ENCODE measurements at places on chromosomes 1 and 21.

DNA sequence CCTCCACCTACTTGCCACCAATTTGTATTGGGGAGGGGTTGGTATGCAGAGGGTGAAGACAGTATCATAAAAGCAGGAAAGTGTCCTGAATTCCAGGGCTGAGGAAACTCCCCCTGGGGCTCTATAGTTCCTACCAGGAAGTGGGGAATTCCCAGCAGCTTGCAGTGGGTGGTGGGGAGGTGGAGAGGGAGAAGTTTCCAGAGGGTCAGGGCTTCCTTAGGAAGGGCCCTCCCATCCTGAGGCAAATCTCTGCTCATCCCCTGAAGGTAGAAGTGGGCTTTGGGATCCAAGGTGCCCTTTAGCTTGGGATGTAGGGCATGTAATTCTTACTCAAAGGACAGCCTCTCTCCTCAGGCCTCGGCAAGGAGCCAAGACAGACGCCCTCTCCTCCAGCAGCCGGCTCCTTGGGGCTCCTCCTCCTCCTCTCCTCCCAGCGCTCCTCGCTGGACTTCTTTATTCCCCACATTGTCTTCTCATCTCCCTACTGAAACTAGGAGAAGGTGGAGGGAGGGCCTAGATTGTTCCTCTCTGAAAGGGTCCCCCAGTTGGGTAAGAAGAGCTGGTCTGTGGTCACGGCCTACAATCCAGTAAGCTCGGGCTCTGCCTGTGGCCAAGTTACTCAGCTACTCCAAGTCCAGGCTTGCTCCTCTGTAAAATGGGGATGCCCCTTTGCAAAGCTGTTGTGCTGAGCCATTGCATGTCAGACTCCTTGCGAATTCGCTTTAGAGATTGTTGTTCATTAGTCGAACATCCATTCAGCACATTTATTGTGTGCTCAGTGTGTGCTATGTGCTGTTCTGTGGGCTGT lies 17.9 kb upstream of the CSF1 start:
- peak; percentile 47 for DNase-seq

- DNase-seq, result no peak
These were observed 52.5 kb upstream of the CAMK1G start for GRCh38 chr1:209531006-209531405.

- DNase-seq, result peak; percentile 47
These were observed 771 bp downstream of the ABCD3 start for GRCh38 chr1:94418664-94419655.

- no peak for DNase-seq
These were observed 99.1 kb upstream of the RAB3GAP2 start for GRCh38 chr1:220371324-220371723.

DNA sequence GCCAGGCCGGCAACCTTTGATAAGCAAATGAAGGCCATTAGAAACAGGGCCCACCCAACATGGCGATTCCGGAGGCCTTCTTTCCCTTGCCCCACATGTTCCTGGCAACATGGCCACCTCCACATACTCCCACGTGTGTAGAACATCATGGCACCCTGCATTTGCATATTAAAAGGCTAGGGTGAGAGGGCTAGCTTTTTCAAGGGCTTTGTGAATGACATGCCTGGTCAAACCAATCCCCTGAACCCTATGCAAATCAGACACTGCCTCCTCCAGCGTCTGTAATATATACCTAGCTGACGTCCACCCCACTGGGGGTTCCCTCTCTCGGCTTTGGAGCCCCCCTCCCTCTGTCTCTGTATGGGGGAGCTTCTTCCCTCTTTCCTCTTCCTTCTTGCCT lies 1.6 kb downstream of the ADCY10 start:
- DNase-seq, result no peak

DNA sequence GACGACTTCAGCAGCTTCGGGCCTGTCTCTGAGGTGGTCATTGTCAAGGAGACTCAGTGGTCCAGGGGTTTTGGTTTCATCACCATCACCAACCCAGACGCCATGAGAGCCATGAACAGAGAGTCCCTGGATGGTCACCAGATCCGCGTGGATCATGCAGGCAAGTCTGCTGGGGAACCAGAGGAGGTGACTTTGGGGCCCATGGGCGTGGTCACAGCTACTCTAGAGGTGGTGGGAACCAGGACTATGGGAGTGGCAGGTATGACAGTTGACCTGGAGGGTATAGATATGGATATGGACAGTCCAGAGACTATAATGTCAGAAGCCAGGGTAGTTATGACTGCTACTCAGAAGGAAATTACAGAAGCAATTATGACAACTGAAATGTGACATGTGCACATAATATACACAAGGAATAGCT lies 19.3 kb upstream of the METTL13 start:
- DNase-seq, result no peak

GRCh38 chr1:21594935-21595897 lies 73.9 kb downstream of the RAP1GAP start:
- peak; percentile 68 for DNase-seq

DNA sequence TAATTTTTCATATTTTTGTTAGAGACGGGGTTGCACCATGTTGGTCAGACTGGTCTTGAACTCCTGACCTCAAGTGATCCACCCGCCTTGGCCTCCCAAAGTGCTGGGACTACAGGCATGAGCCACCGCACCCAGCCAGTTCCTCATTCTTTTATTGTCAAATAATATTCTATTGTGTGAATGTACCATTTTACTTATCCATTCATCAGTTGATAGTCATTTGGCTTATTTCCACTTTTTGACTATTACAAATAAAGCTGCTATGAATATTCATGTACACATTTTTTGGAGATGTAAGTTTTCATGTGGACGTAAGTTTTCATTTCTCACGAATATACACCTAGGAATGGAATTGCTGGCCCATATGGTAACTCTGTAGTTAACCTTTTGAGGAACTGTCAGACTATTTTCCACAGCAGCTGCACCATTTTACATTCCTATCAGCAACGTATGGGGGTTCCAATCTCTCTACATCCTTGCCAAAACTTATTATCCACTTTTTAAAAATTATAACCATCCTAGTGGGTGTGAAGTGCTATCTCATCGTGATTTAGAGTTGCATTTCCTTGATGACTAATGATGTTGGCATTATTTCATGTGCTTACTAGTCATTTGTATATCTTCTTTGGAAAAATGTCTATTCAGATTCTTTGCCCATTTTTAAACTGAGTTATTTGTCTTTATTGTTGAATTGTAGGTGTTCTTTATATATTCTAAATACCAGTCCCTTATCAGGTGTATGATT lies 12.7 kb downstream of the PACC1 start:
- peak; percentile 47 for DNase-seq

- DNase-seq, result no peak
These were observed 405.7 kb downstream of the NTNG1 start for GRCh38 chr1:107546576-107546975.

All from fibroblast of skin of scalp (primary cell).